Activated CD4-positive, CD25-positive, alpha-beta regulatory T cell treated with anti-CD3 and anti-CD28 coated beads, Interleukin-2, amount 50 U/mL, for 16 hours (primary cell): ENCODE measurements at places on chromosomes 12 and 14.

DNA sequence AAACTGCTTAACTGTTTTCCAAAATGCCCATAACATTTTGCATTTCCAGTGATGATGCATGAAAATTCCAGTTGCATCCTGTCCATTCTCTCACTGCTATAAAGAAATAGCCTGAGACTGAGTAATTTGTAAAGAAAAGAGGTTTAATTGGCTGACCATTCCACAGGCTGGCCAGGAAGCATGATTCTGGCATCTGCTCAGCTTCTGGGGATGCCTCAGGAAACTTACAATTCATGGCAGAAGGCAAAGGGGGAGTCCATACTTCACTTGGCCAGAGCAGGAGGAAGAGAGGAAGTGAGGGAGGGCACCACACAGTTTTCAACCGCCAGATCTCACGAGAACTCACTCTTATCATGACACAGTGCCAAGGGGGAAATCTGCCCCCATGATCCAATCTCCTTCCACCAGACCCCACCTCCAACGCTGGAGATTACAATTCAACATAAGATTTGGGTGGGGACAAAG is 18.2 kb upstream of the CLEC2D start:
- no peak for DNase-seq

DNA sequence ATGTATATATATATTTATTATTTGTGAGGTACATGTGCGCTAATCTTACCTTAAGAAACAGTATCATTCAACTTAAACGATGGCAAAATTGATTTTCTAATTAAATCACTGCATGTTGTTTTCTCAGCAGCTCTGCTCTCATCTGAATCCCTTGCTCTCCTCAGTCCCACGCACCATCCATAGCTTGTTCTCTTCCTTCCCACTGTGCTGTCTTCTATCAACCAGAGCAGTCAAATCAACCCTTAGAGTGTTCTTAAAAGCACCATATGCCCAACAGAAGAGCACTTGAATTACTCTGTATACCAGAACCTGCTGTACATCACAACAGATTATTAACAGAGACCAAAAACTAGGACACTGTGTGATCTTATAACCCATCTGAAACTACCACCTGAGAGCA is 209.4 kb upstream of the G2E3 start:
- no peak for DNase-seq

DNA sequence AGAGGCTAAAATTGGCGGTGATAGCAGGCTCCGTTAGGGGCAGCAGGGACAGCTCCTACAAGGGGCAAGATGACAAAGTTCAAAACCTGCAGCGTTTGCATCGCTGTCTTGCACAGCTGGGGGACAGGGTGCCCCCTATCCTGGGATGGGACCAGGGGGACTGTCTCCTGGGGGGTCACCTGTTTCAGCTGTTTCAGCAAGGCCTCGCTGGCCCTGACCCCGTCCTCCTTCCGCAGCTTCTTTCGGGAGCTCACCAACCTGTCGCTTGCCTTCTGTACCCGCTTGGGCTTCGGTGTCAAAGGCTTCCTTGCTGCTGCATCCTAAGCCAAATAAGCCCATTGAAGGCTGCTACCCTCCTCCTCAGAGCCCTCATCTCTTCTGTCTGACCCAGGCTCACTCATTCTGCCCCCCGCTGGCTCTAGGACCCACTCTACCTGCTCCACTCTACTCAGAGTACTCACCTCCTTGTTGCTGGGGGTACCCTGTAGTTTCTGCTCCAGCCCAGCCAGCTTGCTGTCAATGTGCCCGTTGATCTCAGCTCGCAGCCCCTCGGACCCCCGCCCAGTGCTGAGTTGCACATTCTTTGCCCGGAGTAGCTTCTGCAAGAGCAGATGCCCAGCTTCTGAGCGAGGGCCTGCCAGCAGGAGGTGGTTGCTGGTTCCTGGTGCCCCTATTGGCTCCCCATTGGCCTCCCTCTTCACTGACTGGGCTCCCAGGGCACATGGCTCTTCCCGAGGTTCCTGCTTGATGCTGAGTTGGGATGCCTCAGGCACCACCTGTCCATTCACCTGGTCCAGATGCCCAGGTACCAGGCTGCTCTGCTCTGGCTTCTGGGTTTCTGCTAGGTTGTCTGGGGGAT is 12.4 kb upstream of the PRKAG1 start:
- no peak for DNase-seq

- no peak for DNase-seq
These were observed 74.8 kb downstream of the EEA1 start for GRCh38 chr12:92854344-92854743.

GRCh38 chr12:61384511-61384910 is 875.7 kb upstream of the USP15 start:
- DNase-seq, result no peak

DNA sequence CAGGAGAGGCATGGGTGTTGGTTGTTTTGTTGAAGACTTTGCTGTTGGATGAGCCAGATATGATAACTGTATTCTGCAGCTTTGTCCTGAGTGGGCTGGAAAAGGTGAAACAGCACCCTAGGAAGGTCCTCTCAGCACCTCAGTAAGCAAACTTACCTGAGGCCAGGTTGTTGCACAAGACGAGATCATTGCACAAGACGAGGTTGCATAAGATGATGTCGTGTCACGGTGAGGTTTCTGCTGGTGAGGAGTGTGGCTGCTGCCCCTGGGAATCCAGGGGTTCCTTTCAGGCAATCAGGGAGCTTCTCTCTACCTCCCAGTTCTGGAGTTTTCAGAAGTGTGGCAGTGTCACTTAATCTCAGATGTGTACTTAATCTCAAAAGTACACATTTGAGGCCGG is 85.6 kb downstream of the GLT1D1 start:
- no peak for DNase-seq

- DNase-seq, result no peak
These were observed 128.9 kb upstream of the SOX5 start for GRCh38 chr12:24078318-24078765.

DNA sequence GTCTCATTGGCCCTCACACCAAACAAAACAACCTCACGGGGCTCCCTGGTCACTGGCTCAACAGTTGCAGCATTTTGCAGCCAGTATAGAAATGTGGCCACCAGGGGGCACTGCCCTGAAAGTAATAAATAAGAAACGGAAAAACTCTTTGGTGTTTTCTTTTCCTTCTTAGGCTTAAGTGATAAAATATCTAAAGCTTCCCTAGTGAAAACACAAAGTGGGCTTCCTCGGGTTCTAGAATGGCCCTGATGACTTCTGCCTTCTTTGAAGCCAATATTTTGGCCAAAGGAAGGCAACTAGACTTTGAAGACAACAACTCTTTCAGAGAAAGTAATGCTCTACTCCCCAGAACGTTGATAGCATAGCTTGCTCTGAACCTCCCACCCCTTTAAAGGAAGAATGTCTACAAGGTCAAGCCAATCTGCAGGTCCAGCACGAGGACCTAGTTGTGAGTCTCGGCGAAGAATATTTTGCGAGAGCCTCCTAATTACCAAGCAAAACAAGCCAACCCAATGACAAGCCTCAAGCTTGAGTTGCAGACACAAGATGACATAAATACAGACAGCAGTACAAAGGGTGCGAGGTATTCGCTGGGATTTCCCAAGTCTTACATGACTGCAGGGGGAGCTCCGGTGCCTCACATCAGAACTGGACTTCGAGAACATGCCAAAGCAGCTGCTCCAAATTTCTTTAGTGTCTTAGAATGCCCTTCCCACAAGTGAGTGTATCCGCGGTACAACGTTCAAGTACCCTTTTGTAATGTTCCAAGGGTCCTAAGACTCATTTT is 2.6 kb downstream of the ITPK1 start:
- peak; percentile 62 for DNase-seq

GRCh38 chr12:65651060-65651459 is 173.2 kb upstream of the HMGA2 start:
- DNase-seq, result no peak

DNA sequence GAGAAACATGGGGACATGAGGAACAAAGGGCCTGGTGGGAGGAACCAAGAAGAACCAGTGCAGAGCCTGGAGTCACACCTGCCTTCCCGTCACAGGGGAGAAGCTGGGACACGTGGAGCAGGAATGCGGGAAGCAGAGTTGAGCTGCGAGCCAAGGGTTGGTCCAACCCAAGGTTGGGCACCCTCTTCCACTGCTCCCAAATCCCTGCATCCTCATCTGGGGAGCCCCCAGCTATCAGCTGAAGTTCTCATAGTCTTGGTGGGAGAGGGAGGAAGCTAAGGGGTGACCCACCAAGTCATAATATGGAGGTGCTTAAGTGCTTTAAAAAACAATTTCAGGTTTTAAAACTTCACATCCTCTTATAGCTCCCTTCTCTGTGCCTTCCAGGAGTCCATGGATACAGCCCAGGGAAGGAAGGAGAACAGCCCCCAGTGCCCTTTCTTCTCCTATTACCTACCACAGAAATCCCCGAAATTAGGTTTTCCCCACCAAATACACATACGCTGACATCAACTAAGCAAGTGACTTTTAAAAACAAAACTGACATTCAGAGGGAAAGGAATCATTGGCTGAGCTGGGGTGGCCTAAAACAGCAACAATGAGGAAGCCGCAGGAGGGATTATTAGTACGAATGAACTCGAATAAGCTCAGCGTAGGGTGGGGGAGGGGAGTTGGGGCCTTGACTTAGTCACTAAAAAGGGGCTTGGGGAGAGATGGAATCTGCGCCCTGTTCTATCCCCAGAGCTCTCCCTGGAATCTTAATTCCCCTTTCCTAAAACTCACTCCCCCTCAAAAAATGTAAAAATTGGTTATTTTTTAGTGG is 4.5 kb downstream of the MYL6 start:
- DNase-seq, result no peak

DNA sequence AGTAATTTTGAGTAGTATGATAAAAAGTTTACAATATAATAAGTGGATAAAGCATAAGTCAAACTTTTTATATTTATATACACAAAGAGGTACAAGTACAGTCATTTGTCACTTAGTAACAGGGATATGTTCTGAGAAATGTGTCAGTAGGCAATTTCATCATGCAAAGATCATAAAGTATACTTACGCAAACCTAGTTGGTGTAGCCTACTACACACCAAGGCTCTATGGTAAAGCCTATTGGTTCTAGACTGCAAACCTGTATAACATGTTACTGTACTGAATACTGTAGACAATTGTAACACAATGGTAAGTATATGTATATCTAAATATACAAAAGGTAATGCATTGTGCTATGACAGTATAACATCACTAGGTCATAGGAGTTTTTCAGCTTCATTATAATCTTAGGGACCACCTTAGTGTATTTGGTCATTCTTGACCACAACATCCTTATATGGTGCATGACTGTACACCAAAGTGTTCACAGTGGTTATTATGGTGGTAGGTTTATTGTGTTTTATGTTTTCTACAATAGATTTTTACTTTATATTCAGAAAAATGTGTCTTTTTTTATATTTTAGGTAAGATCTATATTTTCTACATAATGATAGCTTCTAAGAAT is 14.9 kb upstream of the SCFD1 start:
- no peak for DNase-seq

GRCh38 chr12:26871985-26872384 is 39.0 kb upstream of the ITPR2 start:
- DNase-seq, result no peak

GRCh38 chr14:85399186-85399585 is 130.8 kb upstream of the FLRT2 start:
- DNase-seq, result no peak

GRCh38 chr12:538731-539539 is 79.2 kb downstream of the B4GALNT3 start:
- DNase-seq, result no peak

DNA sequence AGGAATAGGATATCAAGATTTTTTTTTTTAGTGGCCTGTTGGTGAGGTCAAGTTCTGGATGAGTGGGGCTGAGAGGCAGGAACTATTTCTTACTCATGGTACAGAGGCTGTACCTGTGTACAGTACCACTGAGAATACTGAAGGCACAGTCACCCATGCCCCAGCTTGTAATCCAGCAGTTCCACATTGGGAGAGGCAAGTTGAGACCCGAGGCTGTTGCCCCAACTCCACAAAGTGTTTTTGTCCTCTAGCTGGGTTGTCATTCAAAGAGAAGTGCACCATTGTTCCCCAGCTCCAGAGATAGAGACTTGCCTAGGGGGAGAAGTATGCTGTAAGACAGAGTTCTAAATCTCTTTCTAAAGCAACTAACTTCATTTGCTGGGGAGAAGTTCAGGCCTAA is 38.7 kb downstream of the ARID2 start:
- no peak for DNase-seq

DNA sequence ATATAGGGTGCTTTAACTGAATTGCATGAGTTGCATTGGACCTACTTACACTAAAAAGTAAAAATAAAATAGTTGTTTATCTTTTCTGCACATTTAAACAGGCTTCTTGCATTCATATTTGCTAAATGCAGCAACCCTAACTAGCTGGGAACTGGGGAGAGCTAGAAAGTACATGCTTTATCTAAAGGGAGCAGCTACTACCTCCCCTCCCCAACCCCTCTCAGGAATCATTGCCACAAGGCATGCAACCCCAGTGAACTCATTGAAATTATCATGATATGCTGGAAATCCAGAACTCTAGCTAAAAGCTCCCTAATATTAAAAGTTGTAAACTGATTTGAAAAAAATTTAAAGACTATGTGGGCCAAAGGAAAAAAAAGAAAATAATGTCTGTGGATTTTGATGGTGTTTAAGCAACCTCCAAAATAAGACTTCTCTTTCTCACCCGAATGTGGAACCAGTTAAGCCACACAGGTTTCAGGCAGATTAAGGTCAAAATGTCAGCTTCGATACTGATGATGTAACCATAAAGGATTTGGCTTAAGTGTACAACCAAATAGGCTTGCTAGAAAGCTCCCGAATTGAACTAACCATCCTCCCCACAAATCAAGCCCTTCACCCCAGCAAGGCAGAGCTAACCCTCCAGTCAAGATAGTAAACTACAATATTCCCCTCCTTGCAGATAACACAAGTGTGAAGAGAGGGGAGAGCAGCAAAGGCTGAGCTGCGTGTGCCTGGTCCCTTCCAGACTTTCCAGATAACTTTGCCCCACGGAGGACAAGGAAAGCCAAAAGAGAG is 13.8 kb upstream of the POC1B start:
- DNase-seq, result no peak

DNA sequence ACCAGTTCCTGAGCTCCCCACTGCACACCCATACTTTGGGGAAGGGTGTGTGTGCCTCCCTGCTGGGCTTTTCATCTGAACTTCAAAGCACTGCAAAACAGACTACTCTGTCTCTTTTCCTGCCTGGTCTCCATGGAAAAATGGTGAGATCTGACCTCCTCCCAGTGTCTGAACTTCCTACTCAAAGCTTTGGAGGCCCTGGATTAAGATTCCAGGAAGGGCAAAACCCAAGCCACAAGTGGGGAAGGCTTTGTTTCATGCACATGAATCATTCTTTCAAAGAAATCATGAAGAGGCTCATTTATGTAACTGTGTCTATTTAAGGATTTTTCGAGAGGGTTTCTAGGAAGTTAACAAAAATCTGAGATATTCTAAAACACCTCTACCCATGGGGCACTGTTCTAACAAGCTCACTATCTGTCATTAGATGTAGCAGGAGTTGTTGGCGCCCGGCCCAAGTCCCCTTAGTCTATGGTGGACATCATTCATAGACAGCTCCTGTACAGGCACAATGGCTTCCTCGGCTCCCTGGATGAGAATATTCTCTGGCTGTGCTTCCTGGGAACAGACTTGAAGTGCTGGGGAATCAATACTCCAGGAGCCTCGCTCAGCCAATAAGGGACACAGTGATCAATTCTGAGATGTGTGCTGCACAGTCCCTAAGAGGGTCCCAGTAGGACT is 224.0 kb downstream of the KTN1 start:
- no peak for DNase-seq
